ENCODE measurements at places on chromosomes 5 and 9. TPM values are rescaled to one million over a fixed set of nuclear protein-coding genes. Genes with fewer than 3 reads are reported as not detected.
A peak's percentile ranks its signal among the peaks of the same experiment; 100 is the strongest.

DNA sequence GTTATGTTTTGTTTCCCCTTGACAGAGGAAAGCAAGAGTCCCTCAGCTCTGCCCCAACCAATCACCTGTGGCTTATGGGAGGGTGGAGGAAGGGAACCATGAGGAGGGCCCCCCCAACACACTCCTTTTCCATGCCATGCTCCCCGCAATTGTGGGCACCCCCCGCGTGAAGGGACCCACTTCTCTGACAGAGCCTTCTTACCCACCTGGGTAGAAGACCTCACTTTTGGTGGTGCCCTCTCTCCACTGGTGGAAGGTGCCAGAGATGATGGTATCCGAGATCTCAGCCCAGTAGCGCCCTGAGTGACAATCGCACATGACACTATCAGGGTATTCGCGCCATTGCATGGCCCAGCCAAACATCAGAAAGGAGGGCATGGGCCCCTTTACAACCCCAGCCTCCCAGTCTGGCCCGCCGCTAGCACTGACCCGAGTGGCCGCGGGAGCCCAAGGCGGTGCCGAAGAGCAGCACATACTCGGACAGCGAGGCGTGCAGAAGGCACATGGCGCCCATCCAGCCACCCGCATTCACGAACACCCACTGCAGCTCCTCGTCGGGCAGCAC is 714 bp downstream of the SIGMAR1 start:
- DNase-seq = no peak

DNA sequence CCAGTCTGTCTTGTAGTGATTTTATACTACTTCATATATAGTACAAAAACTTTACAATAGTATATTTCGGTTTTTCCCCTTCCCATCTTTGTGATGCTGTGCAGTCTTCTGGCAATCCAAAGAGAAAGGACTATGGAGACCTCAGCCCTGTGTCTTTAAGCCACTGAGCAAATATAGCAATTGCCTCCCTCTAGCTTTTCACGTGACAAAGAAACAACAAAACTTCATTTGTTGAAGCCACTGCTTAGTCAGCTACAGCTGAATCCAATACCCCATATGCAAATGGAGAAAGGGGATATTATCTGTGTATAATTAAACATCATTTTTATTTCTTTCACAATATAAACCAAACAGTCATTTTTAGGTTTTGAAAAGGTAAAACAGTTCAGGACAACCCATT is 142.8 kb upstream of the STK32A start:
- no peak for DNase-seq

GRCh38 chr9:98678244-98678842 is 30.4 kb downstream of the GABBR2 start:
- no peak for DNase-seq

- peak; percentile 22 for DNase-seq
Measured at GRCh38 chr9:79817438-79818004, 245.8 kb downstream of the TLE4 start.

DNA sequence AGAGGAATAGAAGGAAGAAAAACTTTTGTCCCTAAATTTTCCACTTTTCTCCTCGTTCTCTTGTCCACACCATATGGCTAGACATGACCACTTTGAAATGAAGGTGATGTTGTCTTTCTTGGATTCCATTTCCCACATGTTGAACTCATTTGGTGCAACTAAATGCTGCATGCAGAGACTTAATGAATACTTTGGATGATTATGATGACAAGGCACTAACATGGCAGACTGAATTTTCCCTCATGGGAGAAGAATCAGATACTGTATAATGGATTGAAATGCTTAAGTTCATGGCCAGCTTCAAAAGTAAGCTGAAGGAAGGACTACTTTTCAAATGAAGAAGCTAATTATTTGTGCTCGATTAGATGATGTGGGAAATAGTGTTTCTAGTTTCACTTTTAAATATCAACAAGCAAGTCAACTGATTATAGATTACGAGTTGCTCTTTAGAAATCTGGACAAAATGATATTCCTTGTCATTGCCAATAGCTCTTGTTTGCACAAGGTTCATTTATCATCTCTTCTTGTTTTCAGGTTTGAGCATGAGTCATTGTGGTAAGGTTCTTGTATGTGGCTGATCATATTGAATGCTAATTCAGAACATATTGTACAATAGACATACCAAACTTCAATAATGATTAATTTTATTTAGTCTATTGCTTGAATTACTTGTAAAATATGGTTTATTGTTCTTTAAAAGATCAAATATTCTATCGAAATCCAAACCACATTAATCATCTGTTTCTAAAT is 501.3 kb upstream of the FTMT start:
- no peak for DNase-seq

DNA sequence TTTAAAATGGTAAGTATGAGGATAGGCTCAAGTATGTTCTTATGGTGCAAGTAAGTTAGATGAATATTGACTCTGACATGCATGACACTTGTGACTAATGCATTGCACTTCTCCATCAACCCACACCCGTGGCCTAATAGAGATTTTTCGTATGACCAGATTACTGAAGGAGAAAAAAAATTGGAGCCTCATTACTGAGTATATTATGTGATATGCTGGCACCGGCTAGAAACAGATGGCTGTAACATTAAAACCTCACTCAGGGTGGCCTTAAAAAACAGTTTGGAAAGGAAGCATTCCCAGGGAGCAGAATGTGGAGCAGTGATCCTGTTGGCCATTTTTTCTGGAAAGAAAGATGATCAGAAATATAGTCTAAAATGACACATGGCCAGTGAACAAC is 766.4 kb downstream of the PRELID2 start:
- DNase-seq = no peak

- no peak for DNase-seq
Measured at GRCh38 chr5:14696057-14696456, 31.5 kb downstream of the OTULIN start.

GRCh38 chr9:95012902-95013301 is 286.4 kb downstream of the AOPEP start:
- no peak for DNase-seq

- no peak for DNase-seq
Measured at GRCh38 chr9:35852876-35853865, 17.0 kb downstream of the OR13J1 start.

DNA sequence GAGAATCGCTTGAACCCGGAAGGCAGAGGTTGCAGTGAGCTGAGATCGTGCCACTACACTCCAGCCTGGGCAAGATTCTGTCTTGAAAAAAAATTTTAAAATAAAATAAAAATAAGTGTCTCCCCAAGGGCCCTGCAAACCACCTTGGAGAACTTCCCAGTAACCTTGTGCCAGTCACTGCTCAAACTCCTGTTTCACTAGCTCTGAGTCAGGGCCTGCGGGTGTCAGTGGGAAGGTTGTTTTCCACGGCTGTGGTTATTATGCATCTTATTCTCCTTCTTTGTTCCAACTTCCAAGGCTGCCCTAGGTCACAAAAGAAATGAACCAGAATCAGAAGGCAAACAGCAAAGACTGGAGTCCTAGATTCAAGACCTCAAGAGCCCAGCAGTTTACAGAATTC is 246.7 kb downstream of the ADAMTSL1 start:
- no peak for DNase-seq

- DNase-seq = no peak
Measured at GRCh38 chr5:35229076-35230037, 930 bp downstream of the PRLR start.

DNA sequence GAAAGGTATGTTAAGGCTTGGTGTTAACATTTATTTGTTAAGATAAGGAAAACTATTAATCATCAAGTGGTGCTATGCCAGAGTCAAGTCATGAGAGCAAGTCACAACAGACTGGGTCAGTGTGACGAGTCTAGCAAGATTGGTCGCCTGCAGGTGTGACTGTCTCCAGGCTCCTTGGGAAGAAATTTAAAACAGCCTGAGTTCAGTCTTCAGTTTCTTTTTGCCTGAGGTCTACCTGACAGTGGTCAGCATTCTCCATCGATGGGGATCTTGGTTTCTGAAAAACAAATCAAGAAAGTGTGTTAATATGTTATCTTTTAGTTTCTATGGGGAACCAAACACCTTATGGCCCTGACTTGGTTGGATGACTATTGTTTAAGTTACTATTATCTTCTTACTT is 56.3 kb downstream of the CETN3 start:
- no peak for DNase-seq

GRCh38 chr5:56269216-56269927 is 36.2 kb upstream of the ANKRD55 start:
- no peak for DNase-seq

DNA sequence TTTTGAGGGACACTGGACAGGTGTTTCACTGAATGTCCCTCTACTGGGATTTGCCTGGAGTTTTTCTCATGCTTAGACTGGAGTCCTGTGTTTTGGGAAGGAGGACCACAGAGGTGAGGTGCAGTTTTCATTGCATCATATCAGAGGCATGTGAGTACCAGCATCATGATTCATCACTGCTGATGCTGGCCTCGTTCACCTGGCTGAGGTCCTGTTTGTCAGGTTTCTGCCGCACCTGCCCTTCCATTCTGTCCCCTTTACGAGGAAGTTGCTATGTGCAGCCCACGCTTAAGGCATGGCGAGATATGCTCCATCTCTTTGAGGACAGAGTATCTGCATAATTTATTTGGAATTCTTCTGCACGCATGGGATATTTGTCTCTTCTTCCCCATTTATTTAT is 162.1 kb downstream of the TENT4A start:
- DNase-seq = no peak

- DNase-seq = no peak
Measured at GRCh38 chr9:87614397-87614796, 111.5 kb upstream of the CTSL start.

DNA sequence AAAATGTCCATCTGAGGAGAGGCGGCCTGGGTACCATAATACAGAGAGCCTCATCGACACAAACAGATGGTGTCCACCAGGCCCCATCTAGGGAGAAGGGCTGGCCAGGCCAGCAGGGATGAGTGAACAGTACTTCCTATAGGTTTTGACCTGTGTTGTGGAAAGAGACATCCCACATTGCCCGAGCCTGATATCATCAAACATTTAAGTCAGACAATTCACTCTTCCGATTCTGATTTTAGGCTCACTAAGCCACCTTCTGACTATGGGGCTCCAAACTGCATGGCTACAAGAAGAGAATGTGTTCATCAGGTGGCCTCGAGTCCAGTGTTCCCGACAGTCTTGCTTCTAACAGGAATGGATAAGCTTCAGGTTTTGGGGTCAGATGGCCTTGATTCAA is 38.9 kb downstream of the SLC22A5 start:
- DNase-seq = no peak

- DNase-seq = no peak
Measured at GRCh38 chr5:94360382-94361130, 257.8 kb downstream of the KIAA0825 start.

DNA sequence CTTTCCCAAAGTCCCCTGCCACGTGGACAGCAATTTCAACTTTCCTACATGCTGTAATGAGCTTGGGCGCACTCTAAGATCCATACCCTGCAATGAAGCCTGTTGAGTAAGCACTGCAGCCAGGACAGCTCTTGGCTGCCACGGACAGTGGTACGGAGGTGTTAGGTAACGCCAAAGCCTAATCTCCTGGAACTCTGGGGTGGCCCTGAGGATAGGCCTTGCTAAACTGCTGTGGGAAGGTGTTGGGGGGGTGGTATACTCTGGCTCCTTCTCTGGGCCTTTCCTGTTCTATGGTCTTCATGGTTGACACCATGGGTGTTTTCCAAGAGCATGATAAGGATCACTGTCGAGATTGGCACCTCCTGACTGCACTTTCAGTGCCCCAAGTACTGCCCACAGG is 66.4 kb upstream of the PITX1 start:
- DNase-seq = no peak

DNA sequence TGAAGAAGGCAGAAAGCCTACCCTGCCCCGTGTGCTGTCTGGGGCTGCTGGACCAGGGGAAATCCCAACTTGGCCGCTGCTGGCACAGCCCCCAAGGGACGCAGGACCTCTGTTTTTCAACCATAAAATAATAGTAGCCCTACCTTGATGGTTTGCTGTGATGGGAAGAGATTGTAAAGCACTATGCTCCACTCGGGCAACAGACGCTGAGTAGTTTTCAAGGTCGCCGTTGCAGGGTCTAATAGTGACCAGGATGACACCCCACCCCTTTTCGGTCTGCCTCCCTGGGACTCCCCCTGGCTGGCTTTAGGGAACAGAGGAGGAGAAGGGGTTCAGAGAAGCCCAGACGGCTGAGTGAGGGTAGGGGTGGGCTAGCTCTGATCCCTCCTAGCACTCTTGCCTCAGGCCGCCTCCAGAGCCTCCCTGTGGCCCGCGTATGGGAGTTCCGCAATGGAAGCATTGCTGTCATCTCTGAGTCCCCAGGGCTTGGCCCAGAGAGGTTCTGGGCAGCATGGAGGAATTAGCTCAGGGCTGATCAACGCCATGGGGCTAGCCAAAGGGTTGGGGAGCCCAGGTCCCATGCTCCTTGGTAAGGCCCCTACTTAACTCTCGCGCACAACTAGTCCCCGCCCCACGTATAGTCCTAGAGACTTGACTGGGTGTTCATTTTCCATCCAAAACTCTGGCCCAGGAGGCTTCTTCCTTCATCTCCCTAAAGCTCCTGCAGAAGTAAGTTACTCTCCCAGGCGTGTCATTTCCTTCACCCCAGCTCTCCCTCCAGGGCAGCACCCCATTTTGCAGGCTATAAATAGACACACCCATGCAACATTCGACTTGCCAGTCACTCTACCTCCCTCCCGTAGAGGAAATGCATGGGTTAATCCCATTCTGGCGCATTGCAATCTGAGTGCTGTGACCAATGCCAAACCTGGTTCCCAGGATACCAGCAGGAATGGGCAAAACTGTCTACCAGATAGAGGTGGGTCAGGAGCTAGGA is 1.1 kb upstream of the IRF1 start:
- DNase-seq = no peak

DNA sequence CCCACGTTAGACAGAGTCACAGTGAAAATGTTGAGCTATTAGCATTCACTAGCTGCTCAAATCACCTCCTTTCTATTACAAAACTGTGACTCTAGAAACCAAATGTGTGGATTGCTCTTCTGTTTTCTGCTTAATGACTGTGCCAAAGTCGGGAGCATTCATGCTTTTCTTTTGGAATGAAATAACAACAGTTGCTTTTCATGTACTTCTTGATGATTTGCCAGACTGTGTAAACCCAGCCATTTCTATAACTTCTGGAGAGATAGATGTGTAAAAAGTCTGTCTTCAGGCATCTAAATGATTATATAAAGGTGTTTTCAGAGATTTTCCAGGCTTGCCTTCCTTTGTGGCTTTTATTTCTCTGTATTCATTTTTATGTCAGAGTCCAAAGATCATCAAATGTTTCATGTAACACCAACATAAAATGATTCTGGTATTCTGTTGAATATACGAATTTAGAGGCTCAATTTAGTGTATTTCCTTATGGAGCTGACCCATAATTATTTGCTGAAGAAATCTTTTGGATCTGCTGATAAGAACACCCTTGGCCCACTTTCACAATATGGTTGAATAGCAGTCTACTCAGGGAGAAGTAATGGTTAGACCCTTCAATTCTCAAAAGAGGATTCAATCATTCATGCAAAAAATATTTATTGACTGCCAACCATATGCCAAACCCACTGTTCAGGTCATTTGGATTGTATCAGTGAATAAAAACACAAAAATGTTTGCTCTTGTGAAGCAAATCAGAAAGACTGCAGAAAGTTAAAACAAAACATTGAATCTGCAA is 581.2 kb downstream of the CDH18 start:
- DNase-seq = no peak

GABRA1 gene
- total RNA-seq = not detected

SOX30 gene
- total RNA-seq = 0.23 TPM

GPX8 gene
- total RNA-seq = 58.5 TPM

FOXD4 gene
- 0.07 TPM for total RNA-seq

RPP25L gene
- total RNA-seq = 23.9 TPM

ATP10B gene
- total RNA-seq = 0.06 TPM

NIM1K gene
- not detected for total RNA-seq

All from epithelial cell of proximal tubule (primary cell).